ENCODE measurements at places on chromosomes 12 and 14.

- DNase-seq: peak; percentile 27
Measured at GRCh38 chr12:57518176-57518919, 2.0 kb downstream of the DDIT3 start.

DNA sequence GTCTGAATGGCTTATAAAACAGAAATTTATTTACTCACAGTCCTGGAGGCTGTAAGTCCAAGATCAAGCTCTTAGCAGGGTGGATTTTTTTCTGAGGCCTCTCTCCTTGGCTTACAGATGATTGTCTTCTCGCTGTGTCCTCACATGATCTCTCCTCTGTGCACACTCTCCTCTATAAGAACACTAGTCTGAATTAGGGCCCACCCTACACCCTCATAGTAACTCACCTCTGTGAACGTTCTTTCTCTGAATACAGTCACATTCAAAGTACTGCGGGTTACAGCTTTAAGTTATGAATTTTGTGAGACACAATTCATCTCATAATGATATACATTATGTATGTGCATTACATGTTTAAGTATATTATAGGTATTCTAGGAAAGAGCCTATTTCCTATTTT is 135.7 kb upstream of the ATXN7L3B start:
- DNase-seq: no peak

DNA sequence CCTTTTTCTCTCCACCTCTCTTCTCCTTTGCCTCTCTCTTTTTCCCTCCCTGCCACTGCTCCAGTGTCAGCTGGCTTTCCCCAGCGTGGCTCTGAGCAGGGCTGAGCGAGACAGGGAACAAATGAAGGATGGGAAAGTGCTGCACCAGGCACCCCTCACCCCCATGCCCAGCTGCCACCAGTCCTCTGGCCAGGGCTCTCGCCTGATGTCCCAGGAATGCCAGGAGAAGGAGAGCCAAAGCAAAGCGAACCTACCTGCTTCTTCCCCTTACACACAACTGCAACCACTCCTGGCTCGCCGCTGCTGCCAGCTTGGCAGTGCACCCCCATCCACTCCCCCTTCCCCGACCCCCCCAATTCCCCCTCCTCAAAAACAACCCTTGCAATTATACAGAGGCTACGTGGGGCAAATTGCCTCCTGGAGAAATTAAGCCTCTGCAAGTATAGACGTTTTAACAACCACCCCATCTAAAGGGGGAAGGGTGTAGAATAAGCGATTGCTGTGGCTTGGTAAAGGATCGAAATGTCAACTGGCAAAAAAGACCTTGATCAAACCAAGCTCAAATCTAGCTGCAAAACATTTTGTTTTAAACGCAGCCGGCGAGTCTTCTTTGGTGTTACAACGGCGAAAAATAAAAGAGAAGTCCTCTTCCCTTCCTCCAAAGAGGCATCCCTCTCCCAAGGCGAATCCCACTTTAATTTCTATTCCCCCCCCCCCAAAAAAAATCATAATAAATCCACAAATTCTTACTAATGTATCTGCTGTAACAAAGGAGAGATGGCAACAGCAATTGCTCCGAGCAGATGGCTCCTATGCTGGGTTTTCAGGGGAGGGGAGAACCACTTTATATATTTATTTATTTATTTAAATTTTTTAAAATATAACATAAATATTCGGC is 2.9 kb downstream of the BCL11B start:
- no peak for DNase-seq

- DNase-seq: peak; percentile 54
Measured at GRCh38 chr12:1457901-1458300, 136.5 kb downstream of the FBXL14 start.

DNA sequence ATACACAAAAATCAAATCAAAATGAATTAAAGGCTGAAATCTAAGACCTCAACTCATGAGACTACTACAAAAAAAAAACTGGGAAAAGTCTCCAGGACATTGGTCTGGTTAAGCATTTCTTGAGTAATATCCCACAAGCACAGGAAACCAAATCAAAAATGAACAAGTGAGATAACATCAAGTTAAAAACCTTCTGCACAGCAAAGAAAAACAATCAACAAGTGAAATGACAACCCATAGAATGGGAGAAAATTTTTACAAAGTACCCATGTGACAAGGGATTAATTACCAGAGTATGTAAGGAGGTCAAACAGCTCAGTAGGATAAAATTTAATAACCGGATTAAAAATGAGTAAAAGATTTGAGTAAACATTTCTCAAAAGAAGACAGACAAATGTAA is 338.7 kb downstream of the SLC16A7 start:
- DNase-seq: no peak

GRCh38 chr12:21992823-21993222 is 51.6 kb upstream of the ABCC9 start:
- DNase-seq: no peak

DNA sequence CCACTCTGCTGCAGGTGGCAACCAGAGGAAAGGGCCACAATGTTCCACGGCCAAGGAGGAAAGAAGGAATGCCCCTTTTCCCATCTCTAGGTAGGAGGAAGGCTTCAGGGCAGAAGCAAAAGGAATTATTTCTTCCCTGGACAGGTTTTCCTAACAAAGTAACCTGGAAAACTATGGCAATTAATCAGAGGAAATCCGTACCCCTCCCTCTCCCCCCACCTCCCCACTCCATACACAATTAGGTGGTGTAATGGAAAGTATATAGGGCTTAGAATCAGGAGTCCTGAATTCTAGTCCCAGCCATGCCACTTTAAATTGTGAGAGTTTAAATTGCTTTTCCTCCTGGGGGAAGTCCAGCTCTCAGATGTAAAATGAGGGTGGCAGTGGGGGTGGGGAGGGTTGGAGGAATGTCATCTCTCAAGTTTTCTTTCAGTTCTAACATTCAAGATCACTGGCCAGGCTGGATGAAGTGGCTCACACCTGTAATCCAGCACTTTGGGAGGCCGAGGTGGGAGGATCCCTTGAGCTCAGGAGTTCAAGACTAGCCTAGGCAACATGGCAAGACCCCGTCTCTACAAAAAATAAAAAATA is 1.7 kb downstream of the DHH start:
- no peak for DNase-seq

GRCh38 chr12:64582114-64582513 is 28.2 kb upstream of the RASSF3 start:
- no peak for DNase-seq

DNA sequence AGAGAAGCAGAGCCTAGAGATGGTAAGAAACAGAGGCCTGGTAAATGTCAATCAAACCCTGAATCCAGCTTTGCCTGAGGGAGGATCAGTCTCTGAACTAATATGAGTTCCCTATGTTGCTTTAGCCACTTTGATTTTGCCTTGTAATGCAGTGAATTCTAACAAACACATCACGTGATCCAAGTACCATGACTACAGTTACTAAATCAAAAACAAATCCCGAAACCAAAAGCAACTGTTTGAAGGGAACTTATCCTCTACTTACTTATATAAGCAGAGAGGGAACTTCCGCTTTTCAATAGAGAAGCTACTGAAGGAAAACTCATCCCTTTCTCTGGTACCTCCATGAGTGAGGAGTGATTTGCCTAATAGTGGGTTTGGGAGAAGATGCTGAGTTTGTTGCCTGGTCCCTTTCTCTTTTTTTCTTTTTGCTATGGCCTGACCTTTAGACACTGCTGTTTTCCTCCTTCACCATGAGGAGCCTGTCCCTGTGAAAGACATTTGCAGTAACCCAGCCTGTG is 7.7 kb upstream of the PPTC7 start:
- peak; percentile 39 for DNase-seq

Data from fibroblast of pulmonary artery (primary cell).